ENCODE measurements at places on chromosomes 6 and 20. TPM values are rescaled to one million over a fixed set of nuclear protein-coding genes. Genes with fewer than 3 reads are reported as not detected.

EYA4 gene
- total RNA-seq: 6.4 TPM

PRSS16 gene
- not detected for total RNA-seq

RIMS1 gene
- 3.0 TPM for total RNA-seq

GINS1 gene
- total RNA-seq: 1.4 TPM

NMBR gene
- total RNA-seq: not detected

- H3K27ac ChIP-seq: no peak overlapping the region
- no peak for DNase-seq
- H3K36me3 ChIP-seq: no peaks in the 10 kb centered on the region
- no peaks in the 10 kb centered on the region for H3K4me1 ChIP-seq
- no peaks in the 10 kb centered on the region for H3K27me3 ChIP-seq
- H3K4me3 ChIP-seq: no peak overlapping the region
Observed at GRCh38 chr20:41379551-41379950, 12.9 kb upstream of the EMILIN3 start.

DNA sequence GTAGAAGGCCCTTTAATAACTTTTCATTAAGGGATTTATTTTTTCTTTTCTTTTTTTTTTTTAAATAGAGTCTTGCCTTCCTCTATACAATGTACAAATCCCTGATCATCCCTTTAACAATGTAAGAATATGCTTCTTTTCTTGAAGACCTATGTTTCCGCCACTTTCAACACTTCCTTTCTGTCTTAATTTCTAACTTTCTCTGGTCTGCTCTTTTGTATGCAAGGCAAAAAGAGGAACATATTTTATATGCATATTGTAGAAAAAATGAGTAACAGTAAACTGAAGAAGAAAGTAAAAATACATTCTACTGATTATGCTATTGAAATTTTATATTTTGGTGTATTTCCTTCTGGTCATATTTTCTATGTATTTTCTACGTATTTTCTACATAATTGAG, 484.7 kb downstream of the TFAP2B start:
- H3K4me1 ChIP-seq: no peaks in the 10 kb centered on the region
- no peaks in the 10 kb centered on the region for H3K36me3 ChIP-seq
- H3K27ac ChIP-seq: no peak overlapping the region
- no peak for DNase-seq

DNA sequence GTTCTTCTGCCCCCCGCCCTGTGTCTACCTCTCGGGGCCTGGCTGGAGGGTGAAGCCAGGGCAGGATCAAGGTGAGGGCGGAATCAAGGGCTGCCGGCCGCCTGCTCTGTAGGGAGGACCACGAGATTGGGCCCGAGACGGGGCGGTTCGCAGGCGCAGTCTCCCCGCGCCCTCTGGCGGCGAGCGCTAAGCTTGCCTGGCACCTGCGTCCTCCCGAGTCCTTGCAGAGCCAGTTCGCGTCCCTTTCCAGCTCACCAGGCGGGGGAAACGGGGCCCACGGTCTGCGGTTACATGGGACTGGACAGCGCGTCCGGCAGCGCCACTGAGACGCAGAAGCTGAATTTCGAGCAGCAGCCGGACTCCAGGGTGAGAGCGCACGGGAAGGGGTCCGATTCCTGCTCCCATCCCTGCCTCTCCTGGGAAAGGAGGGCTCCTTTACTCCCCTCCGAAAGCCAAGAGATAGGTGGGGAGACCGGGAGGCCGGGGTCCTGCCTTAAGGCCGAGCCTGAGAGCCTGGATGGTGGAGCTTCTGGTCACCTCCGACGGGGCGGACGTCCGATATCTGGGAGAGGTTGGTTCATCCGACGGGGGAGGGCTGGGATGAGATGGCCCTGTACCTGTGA, 3.6 kb upstream of the MATN4 start:
- H3K27me3 ChIP-seq: peaks cover 61% of the 10 kb centered on the region
- DNase-seq: no peak
- no peaks in the 10 kb centered on the region for H3K36me3 ChIP-seq
- no peak overlapping the region for H3K4me3 ChIP-seq

GRCh38 chr20:58723628-58723984, 31.0 kb downstream of the NPEPL1 start:
- H3K4me1 ChIP-seq: no peaks in the 10 kb centered on the region
- H3K27me3 ChIP-seq: peaks cover 27% of the 10 kb centered on the region

DNA sequence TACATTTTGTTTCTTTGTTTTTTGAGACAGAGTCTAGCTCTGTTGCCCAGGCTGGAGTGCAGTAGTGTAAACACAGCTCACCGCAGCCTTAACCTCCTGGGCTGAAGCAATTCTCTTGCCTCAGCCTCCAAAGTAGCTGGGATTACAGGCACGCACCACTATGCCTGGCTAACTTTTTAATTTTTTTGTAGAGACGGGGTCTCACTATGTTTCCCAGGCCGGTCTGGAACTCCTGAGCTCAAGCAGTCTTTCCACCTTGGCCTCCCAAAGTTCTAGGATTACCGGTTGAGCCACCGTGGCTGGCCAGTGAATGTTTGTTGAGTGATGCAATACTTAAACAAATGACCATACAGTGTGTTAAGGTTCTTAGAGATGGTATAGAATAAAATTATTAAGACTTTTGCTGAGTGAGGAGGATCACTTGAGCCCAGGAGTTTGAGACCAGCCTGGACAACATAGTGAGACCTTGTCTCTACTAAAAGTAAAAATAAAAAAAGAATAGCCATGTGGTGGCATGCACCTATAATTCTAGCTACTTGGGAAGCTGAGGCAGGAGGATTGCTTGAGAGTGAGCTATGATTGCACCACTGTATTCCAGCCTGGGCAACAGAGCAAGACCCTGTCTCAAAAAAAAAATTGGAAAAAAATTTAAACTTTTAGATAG, 13.4 kb downstream of the CEP250 start:
- no peaks in the 10 kb centered on the region for H3K27me3 ChIP-seq
- peaks cover 5% of the 10 kb centered on the region for H3K4me1 ChIP-seq
- H3K4me3 ChIP-seq: no peak overlapping the region
- peaks cover 86% of the 10 kb centered on the region for H3K36me3 ChIP-seq

GRCh38 chr20:37828684-37829083, 74.2 kb upstream of the VSTM2L start:
- DNase-seq: no peak
- no peaks in the 10 kb centered on the region for H3K4me1 ChIP-seq
- H3K4me3 ChIP-seq: no peak overlapping the region
- no peak overlapping the region for H3K27ac ChIP-seq

DNA sequence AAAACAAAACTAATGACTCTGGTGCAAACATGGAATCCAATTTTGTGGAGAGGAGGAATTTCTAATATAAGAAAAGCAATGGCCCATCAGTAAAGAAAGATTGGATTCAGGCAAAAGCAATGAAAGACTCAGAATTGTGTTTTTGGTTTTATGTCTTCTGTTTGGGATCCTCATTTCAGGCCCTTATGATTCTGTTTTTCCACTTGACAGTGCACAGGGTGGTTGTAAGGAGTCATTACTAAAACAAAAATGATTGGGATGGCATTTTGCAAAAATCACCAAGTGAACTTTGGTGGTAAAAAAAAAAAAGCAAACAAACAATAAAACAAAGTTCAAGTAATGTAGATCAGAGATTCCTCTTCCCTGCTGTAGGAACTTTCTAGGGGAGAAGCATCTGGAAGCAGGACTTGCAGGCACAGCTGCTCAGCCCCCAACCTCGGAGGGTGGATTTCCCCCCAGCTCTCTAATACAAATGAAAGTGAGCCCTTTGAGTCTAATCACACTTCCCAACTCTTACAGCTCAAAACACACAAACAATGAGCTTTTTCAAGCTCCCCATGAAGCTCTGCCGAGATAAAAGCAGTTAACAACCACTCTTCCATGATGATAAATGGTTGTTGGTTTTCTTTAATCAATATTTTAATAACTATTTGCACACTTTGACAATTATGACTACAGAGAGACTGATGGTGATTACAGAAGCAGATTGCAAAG, 177.7 kb downstream of the ZDHHC14 start:
- DNase-seq: no peak
- H3K27ac ChIP-seq: no peak overlapping the region
- H3K4me3 ChIP-seq: no peak overlapping the region
- H3K4me1 ChIP-seq: no peaks in the 10 kb centered on the region
- H3K27me3 ChIP-seq: no peaks in the 10 kb centered on the region
- H3K36me3 ChIP-seq: no peaks in the 10 kb centered on the region

DNA sequence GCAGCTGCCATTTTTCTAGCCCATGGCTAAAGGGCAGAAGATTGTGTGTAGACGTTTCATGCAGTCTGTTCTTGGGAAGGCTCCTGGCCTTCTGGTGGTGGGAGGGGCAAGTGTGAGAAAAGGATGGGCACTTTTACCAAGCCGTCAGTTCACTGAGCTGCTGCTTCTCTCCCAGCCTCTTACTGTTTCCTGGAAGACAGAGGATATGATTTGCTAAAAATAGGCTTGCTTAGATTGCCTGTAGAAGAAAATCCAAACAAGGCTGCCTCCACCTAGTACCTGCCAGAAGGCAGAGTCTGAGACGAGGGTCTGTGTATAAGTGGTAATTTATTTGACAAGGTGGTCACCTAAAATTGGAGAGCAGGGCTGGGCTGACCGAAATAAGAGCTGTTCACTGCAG, 7.5 kb downstream of the KIZ start:
- H3K4me3 ChIP-seq: no peak overlapping the region
- no peaks in the 10 kb centered on the region for H3K27me3 ChIP-seq
- peaks cover 13% of the 10 kb centered on the region for H3K36me3 ChIP-seq
- DNase-seq: no peak

DNA sequence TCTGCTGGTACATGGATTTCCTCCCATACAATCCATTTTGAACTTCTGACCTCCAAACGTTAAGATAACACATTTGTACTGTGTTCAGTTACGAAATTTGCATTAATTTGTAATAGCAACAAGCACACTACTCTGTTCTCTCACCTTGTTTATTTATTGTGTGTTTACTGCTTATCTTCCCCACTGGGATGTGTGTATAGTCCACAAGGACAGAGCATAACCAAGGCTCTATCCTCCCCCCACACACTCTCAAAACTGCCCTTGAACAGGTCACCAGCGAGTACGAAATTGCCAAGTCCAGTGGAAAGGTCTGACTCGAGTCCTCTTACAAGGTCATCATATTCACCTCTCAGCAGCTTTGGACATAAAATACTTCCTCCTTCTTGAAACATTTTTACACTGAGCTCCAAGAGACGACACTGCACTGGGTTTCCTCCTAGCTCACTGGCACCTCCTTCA, 18.6 kb downstream of the ADTRP start:
- H3K27me3 ChIP-seq: no peaks in the 10 kb centered on the region
- H3K4me1 ChIP-seq: peaks cover 26% of the 10 kb centered on the region
- no peaks in the 10 kb centered on the region for H3K36me3 ChIP-seq
- H3K27ac ChIP-seq: no peak overlapping the region

- no peak overlapping the region for H3K4me3 ChIP-seq
- H3K27me3 ChIP-seq: no peaks in the 10 kb centered on the region
- no peaks in the 10 kb centered on the region for H3K36me3 ChIP-seq
- peaks cover 11% of the 10 kb centered on the region for H3K4me1 ChIP-seq
- no peak overlapping the region for H3K27ac ChIP-seq
Observed at GRCh38 chr6:139485742-139486475, 111.5 kb upstream of the CITED2 start.

- DNase-seq: no peak
- no peaks in the 10 kb centered on the region for H3K4me1 ChIP-seq
- no peaks in the 10 kb centered on the region for H3K36me3 ChIP-seq
- H3K4me3 ChIP-seq: no peak overlapping the region
- peaks cover 33% of the 10 kb centered on the region for H3K27me3 ChIP-seq
- no peak overlapping the region for H3K27ac ChIP-seq
Observed at GRCh38 chr20:63228806-63229205, 6.9 kb upstream of the BIRC7 start.

- no peaks in the 10 kb centered on the region for H3K27me3 ChIP-seq
- H3K27ac ChIP-seq: no peak overlapping the region
- H3K4me3 ChIP-seq: no peak overlapping the region
- H3K4me1 ChIP-seq: peaks cover 44% of the 10 kb centered on the region
Observed at GRCh38 chr20:58569241-58570125, 54.3 kb upstream of the APCDD1L start.

- H3K4me3 ChIP-seq: no peak overlapping the region
- peaks cover 26% of the 10 kb centered on the region for H3K27me3 ChIP-seq
- no peak overlapping the region for H3K27ac ChIP-seq
- H3K4me1 ChIP-seq: peaks cover 7% of the 10 kb centered on the region
- DNase-seq: no peak
- H3K36me3 ChIP-seq: no peaks in the 10 kb centered on the region
Observed at GRCh38 chr20:43919686-43920403, 5.2 kb downstream of the TOX2 start.

DNA sequence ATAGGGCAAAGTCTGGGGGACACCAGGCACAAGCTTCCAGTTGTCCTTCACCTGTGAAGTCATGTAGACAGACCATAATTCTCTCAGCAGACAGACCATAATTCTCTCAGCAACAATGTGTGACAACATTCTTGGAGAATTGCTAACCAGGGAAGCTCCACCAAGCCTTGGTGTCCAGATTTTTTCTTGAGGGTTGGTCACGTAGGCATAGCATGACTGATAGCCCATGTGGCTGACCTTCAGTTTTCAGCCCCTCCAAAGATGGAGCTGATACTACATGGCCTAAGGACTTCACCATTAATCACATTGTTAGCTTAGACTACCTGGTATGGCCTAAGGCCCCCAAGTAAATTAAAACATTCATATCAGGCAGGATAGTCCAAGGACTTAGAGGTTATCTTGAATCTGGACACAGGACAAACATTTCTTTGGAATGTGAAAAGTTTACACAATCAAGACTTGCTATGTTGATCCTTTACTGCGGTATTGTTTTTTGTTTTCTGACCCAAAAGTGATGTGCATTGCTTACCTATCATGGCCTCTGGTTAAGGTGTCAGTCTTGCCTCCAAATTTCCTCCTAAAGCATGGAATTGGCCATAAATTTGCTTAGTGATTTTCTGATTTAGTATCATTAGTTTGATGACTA, 76.9 kb downstream of the CEP57L1 start:
- DNase-seq: no peak
- H3K4me3 ChIP-seq: no peak overlapping the region
- H3K27me3 ChIP-seq: no peaks in the 10 kb centered on the region
- no peaks in the 10 kb centered on the region for H3K4me1 ChIP-seq

DNA sequence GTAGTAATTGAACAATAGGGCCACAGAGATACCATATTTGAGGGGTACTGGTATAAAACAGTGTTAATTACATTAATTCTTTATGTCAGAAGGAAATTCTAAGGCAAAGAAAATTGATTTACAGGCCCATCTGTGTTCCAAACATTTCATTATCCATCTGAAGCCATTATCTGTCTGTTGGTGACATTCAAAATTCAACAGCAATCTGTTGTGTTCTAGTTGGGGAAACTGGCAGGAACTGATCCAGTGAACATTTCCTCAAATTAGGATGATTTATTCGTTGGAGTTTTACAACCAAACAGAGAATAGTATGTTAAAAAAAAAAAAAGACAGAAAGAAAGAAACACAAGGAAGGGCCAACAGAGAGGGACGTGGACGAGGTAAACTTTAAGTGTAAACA, 30.1 kb downstream of the HEBP2 start:
- no peak for DNase-seq
- H3K4me3 ChIP-seq: no peak overlapping the region
- H3K4me1 ChIP-seq: peaks cover 11% of the 10 kb centered on the region

- no peak for DNase-seq
- no peaks in the 10 kb centered on the region for H3K27me3 ChIP-seq
- no peak overlapping the region for H3K27ac ChIP-seq
- no peak overlapping the region for H3K4me3 ChIP-seq
- no peaks in the 10 kb centered on the region for H3K36me3 ChIP-seq
- peaks cover 21% of the 10 kb centered on the region for H3K4me1 ChIP-seq
Observed at GRCh38 chr20:48919882-48920526, 1.5 kb upstream of the ARFGEF2 start.

- H3K4me1 ChIP-seq: no peaks in the 10 kb centered on the region
- no peak overlapping the region for H3K27ac ChIP-seq
- no peaks in the 10 kb centered on the region for H3K27me3 ChIP-seq
- DNase-seq: no peak
- H3K36me3 ChIP-seq: no peaks in the 10 kb centered on the region
- H3K4me3 ChIP-seq: no peak overlapping the region
Observed at GRCh38 chr6:167214206-167214605, 56.4 kb upstream of the GPR31 start.

GRCh38 chr6:56004426-56004825, 129.0 kb upstream of the BMP5 start:
- no peak overlapping the region for H3K4me3 ChIP-seq
- DNase-seq: no peak
- no peaks in the 10 kb centered on the region for H3K36me3 ChIP-seq
